Endothelial cell of umbilical vein (primary cell): ENCODE measurements at places on chromosomes 6 and 20. TPM values are rescaled to one million over a fixed set of nuclear protein-coding genes. Genes with fewer than 3 reads are reported as not detected.
A peak's percentile ranks its signal among the peaks of the same experiment; 100 is the strongest.

GRCh38 chr6:137259349-137259748 lies 40.2 kb upstream of the IFNGR1 start:
- no peak overlapping the region for H3K4me3 ChIP-seq
- DNase-seq = peak; percentile 23
- peaks cover 2% of the 10 kb centered on the region for H3K27me3 ChIP-seq
- H3K27ac ChIP-seq = no peak overlapping the region

- H3K27ac ChIP-seq = no peak overlapping the region
- H3K4me1 ChIP-seq = no peaks in the 10 kb centered on the region
- H3K27me3 ChIP-seq = no peaks in the 10 kb centered on the region
- no peak for DNase-seq
- H3K36me3 ChIP-seq = no peaks in the 10 kb centered on the region
Observed at GRCh38 chr6:167452338-167453081, 127.6 kb downstream of the TTLL2 start.

DNA sequence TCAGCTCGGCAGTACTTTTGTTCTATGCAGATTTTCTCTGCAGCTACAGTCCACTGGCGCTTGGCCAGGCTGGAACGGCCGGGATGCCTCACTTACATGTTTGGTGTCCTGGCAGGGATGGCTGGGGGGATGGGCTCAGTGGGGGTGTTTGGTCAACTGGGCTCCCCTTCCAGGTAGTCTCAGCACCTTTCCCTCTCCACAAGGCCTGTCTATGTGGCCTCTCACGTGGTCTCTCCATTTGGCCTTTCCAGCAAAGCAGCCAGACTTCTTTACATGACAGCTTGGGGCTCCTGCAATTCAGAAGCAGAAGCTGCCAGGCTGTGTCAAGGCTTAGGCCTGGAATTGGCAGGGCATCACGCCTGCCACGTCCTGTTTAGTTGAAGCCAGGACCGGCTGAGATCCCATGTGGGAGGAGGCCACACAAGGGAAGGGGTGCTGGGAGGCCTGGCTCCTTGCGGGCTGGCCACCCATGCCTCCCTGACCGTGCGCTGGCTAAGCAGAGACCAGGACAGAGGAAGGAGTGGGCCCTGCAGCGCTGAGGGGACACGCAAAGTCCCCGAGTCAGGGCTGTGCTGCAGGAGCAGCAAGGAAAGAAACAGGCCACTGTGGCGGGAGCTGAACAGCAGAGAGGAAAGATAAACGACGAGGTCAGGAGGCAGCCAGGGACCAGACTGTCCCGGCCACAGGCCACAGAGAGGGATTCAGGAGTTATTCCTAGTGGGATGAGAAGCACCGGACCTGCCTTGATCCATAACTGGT lies 38.9 kb downstream of the MGME1 start:
- DNase-seq = no peak
- no peaks in the 10 kb centered on the region for H3K27me3 ChIP-seq
- H3K4me3 ChIP-seq = no peak overlapping the region
- H3K4me1 ChIP-seq = no peaks in the 10 kb centered on the region
- H3K36me3 ChIP-seq = no peaks in the 10 kb centered on the region

- H3K27me3 ChIP-seq = no peaks in the 10 kb centered on the region
- no peak for DNase-seq
- no peaks in the 10 kb centered on the region for H3K4me1 ChIP-seq
- no peaks in the 10 kb centered on the region for H3K36me3 ChIP-seq
Observed at GRCh38 chr6:151160929-151161757, 78.6 kb upstream of the AKAP12 start.

- H3K4me1 ChIP-seq = no peaks in the 10 kb centered on the region
- H3K4me3 ChIP-seq = no peak overlapping the region
- H3K27ac ChIP-seq = no peak overlapping the region
- no peaks in the 10 kb centered on the region for H3K36me3 ChIP-seq
Observed at GRCh38 chr6:121086876-121087275, 247.4 kb downstream of the TBC1D32 start.

GRCh38 chr6:17392978-17393891 lies at the start of gene CAP2:
CAP2 (plus strand) TSS chr6:17393595; CDS start chr6:17421556, 27,961 bp downstream.
- H3K27ac ChIP-seq = peak within 1 kb of the TSS; percentile 42
- no peaks in the 10 kb centered on the region for H3K27me3 ChIP-seq
- H3K4me3 ChIP-seq = peak within 1 kb of the TSS; percentile 66
- no peaks in the 10 kb centered on the region for H3K36me3 ChIP-seq
- DNase-seq = peak; percentile 48

DNA sequence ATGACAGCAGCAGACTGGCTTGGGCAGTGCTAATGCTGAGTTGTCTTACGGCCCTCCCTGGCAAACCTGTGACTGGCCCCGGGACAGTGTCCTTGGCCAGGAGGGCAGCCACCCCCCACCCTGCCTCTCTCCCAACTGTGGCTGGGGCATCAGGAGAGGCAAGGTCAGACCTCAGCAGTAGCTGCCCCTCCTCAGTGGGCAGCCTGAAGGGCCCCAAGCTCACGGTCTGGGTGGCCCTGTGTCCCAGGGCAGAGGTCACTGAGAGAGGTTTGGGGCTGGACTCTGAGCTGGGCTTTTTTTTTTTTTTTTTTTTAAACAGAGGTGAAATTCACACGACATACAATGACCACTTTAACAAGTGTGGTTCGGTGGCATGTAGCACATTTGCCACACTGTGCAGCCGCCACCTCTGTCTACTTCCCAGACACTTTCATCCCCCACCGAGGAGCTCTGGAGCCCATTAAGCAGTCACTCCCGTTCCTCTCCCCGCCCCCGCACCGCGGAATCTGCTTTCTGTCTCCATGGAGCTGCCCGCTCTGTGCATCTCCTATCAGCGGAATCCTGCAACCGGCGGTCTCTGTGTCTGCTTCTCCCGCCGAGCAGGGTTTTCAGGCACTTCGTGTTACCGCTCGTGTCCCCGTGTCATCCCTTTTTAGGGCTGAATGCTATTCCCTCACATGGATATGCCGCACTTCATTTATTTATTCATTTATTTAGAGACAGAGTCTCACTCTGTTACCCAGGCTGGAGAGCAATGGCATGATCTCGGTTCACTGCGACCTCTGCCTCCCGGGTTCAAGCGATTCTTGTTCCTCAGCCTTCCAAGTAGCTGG lies 67.9 kb upstream of the GATA5 start:
- no peak overlapping the region for H3K4me3 ChIP-seq
- DNase-seq = no peak
- H3K27me3 ChIP-seq = no peaks in the 10 kb centered on the region
- H3K27ac ChIP-seq = no peak overlapping the region
- H3K4me1 ChIP-seq = no peaks in the 10 kb centered on the region

DNA sequence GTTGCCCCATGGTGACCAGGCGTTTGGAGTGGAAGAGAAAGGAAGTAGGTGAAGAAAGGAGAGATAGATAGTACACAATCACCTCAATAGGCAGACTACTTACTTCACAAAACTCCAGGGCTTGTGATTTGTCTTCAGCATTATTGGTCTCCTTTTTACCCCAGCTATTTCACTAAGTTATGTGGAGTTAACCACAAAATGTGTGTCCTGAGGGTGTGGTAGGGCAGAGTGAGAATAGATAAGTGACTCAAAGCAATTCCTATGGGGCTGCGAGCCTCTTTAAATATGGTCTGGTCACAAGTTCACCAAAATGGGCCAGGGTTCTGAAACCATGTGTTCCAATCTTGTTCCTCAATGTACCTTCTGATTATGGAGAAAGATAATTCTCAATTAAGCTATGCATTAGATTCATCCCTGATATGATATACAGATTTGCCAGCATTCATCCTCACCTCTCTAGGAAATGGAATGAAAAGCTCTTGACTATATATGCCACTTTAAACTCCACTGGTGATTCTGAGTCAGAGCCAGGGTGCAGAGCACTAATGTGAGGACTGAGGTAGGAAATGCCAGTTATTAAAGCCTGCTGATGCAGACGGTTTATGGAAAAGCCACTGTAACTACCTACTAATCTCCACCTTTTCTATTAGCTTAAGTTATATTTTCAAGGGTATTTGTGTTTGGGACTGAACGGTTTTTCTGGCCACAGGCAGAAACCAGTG lies 310.6 kb upstream of the MANEA start:
- H3K4me1 ChIP-seq = no peaks in the 10 kb centered on the region
- no peaks in the 10 kb centered on the region for H3K36me3 ChIP-seq
- H3K27ac ChIP-seq = no peak overlapping the region
- H3K4me3 ChIP-seq = no peak overlapping the region
- DNase-seq = no peak
- no peaks in the 10 kb centered on the region for H3K27me3 ChIP-seq

GRCh38 chr20:21618759-21619416 lies 86.6 kb upstream of the PAX1 start:
- H3K4me3 ChIP-seq = no peak overlapping the region
- H3K27ac ChIP-seq = no peak overlapping the region
- H3K36me3 ChIP-seq = no peaks in the 10 kb centered on the region
- no peaks in the 10 kb centered on the region for H3K4me1 ChIP-seq
- no peak for DNase-seq

DNA sequence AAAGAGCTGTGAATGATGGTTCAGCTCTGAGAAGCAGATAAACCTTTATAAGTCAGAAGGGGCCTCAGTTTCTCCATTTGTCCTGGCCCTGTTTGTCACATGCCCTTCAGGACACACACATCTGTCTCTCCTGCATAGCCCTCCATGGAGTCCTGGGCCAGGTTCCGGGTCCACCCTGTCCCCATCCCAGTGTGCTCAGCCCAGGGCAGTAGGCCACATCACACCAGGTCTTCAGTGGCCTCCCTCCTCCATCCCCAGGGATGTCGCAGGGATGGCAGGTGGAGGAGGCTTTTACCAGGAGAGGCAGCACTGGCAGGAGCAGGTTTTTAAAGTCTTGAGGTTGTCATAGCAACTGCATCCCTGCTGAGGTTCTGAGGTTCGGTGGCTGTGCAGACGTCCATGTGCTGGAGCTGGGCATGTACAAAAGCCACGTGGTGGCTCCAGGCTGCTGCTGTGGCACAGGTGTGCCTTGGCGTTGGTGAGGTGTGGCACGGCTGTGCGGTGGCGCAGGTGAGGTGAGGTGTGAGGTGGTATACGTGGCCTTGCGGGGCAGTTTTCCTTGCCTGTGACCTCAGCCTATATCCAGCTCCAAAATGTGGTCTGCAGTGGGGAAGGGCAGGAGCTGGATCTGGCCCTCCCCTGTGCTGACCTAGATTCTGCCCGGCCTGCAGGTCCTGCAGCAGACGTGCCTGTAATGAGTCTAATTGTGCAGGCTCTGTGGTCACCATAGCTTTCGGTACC lies 8.0 kb upstream of the NPBWR2 start:
- no peak overlapping the region for H3K27ac ChIP-seq
- no peaks in the 10 kb centered on the region for H3K27me3 ChIP-seq
- H3K4me1 ChIP-seq = no peaks in the 10 kb centered on the region
- no peak overlapping the region for H3K4me3 ChIP-seq
- H3K36me3 ChIP-seq = no peaks in the 10 kb centered on the region

SYNDIG1 gene
- total RNA-seq = not detected in 2 replicates

MYH7B gene
- total RNA-seq = 0.07 TPM in 1 of 2 replicates, not detected in the other

NELFE gene
- 68.5 and 71.3 TPM in 2 replicates for total RNA-seq

THBS2 gene
- total RNA-seq = not detected in 2 replicates

KIAA0408 gene
- not detected in 2 replicates for total RNA-seq

LPA gene
- not detected in 2 replicates for total RNA-seq

TOMM6 gene
- 220 and 233 TPM in 2 replicates for total RNA-seq

NKX2-2 gene
- total RNA-seq = not detected in 2 replicates
